Amniotic epithelial cell (primary cell): ENCODE measurements at places on chromosomes 6 and 20.

DNA sequence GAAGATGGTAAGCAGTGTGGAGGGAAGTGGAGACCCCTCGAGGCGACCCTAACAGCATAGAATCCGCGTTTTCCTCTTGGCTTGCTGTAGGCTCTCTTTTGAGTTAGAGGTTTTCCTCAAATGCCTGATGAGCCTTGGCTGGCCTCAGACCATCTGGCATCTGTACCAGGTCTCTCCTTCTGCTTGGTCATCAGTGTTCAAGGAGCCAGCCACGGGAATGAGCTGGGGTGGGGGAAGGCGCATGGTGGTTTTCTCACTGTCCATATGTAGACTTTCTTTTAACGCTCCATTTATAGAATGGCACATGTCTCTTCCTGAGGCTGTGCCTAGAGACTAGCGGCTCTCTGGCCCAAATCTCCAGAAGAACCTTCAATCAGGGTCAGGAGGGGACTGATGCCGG, 8.1 kb upstream of the GUCA1A start:
- no peak for DNase-seq

- no peak for DNase-seq
Observed at GRCh38 chr6:3456898-3457709, at the start of gene SLC22A23. TSS of gene SLC22A23 (minus strand) at chr6:3457050. CDS start at chr6:3456559, 491 bp downstream.

DNA sequence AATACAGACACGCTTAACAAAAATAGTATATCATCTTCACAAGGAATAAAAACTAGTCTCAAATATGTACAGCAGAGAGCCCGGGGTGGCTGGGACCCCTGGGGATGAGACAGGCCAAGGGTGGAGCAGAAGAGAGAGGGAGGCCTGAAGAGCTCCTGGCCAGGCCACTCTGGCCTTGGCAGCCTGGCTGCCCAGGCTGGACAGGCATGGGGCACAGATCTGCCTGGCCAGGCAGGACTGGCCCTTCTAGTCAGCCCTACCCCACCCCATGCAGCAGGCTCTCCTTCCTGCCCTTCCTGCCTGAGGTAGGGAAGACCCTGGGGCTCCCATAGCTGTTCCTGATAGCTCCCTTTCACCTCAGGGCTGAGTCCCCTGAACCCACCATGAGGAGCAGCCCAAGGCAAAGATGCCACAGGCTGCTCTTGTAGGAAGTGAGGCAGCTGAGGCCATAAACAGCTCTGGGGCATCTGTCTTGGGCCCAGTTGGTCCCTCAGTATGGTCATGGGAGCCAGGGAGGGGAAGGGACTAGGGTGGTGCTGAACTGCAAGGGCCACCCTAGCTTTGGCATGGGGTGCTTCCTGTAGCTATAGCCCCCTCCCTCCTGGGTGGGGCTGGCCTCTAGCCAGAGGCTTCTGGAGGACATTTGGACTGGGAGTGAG, 27.1 kb downstream of the COX4I2 start:
- no peak for DNase-seq

GRCh38 chr20:7629880-7630279, 310.4 kb downstream of the HAO1 start:
- no peak for DNase-seq

DNA sequence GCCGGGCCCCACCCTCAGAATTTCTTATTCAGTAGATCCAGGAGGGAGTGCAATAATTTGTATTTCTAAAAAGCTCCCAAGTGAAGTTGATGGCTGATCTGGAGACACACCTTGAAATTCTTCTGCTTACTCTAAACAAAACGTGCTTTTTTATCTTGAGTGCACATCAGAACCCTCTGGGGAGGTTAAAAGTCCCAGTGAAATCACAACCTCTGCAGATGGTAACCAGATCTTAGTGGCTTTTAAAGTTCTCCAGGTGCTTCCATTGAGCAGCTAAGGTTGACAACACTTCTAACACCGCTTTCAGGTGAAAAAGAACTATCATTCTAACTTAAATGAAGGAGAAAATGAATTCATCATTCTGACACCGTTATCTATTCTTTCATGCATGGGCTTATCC, 45.6 kb upstream of the ESR1 start:
- DNase-seq, result no peak

GRCh38 chr6:92292067-92292466, 1127.3 kb downstream of the EPHA7 start:
- DNase-seq, result no peak

DNA sequence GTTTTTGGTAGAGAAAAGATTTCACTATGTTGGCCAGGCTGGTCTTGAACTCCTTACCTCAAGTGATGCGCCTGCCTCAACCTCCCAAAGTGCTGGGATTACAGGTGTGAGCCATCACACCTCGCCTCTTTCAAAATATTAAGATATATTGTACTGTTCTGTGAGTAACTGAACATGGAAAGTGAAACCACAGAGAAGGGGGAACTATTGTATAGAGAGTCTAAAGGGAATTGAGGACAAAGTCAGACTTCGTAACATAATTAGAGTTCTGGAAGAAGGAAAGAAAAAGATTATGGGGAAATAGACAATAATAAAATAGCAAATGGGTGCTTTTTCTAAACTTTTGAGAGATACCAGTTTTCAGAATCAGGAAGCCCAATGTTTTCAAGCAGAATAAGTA, 17.4 kb upstream of the AKAP7 start:
- DNase-seq, result no peak

GRCh38 chr6:108118359-108118724, 43.8 kb upstream of the OSTM1 start:
- DNase-seq, result no peak

DNA sequence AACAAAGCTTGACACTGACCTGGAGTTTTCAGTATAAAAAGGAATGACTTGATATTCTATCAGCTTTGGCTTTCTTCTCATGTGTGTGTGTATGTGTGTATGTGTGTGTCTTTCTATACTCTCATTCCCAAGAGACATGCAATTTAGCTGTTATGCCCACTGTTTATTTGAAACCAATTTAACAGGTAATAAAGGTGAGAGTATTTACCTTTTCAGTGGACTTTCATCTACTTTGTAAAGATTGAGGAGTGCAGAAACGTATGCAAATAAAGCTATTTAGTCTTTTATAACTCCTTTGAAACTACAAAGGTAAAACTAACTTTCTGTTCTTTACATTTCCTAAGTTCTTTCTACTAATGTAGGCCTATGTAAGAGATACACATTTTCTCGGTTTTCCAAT, 103.5 kb upstream of the HS3ST5 start:
- DNase-seq, result no peak

GRCh38 chr6:136060052-136060451, 190.1 kb downstream of the MTFR2 start:
- DNase-seq, result no peak

DNA sequence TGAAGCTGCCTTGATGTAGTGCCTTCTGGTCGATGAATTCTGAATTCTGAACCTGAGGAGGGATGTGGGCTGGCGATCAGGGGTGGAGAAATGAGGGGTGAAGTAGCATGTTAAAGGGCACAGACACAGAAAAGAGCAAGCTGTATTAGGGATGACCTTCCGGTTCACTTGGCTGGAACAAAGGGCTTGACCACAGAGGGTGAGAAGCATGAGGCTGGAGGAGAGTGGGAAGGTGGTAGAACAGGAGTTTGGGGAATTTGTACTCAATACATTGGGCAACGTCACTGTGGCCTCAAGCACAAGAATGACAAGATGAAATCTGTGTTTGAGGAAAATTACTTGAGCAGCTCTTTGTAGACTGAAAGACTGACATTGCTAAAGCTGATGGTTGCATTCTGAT, 155.8 kb downstream of the SOBP start:
- no peak for DNase-seq
